ENCODE measurements at places on chromosomes 1 and 21.

DNA sequence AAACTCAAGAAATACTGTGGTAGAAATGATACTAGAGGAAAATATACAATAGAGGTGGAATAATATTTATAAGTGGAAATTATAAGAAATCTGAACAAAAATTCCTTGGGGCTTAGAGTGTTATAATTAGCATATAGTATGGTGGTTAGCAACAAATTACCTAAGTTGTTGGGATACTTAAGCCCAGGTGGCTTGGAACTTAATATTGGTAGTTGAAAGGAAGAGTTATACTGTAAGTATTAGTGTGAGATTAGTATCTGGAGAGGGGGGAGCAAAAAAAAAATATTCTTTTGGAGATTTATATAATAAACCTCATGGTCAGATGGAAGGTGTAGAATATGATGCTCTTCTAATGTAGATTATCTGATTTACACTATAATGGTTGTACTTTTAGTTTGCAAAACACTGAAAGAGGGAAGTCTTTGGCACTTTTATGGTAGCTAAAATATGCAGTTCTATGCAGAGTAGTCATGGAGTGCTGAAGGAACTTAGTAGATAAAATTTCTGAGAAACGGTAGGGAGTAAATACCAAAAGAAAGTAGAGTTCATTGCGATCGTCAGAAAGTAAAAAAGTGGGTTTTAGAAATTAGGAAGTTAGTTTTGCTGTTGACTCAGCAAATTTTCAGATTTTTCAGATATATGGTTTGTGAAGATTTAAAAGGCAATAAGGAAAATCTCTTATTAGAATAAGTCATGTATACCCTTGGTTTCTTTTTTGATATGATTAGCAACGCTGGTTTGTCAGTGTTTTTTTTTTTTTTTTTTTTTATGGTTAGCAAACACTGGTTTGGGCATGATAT, 45.7 kb downstream of the MTF2 start:
- no peak for DNase-seq

- DNase-seq, result no peak
Measured at GRCh38 chr1:11558871-11559590, 80.1 kb downstream of the DISP3 start.

- no peak for DNase-seq
Measured at GRCh38 chr21:33293811-33294216, 27.6 kb downstream of the IL10RB start.

DNA sequence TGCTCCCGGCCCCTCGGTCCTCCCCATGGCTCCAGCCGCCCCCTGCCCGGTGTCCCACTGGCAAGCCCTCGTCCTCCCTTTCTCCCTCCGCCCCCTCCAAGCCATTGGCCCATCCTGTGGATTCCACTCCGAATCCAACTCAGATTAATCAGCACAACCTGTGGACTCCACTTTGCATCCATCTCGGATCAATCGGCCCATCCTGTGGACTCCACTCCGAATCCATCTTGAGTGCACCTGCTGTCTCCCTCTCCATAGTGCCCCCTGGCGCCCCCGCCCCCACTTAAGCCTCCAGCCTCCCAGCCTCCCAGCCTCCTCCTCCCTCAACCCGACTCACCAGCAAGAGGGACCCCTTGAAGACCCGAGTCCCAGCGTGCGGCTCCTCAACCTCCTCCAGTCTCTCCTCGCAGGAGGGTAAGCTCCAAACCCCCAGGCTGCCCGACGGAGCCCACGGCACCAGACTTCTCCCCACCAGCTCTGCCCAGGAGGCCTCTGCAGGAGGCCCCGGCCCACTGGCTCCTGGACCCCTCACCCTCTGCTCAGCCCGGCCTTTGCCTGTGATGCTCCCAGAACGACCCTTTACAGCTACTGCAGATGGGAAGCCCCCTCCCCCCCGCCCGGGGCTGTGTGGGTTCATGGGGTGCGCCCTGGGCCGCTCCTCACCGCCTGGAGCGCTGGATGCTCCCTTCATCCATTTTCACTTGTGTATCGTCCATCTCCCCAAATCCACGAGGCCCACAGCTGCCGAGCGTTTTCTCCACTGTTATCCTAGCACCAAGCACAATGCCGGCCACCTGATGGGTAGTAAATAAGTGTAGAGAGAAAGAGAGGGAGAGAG, 40.6 kb upstream of the TSPEAR start:
- no peak for DNase-seq

GRCh38 chr1:196078691-196079090, 529.5 kb downstream of the KCNT2 start:
- no peak for DNase-seq

DNA sequence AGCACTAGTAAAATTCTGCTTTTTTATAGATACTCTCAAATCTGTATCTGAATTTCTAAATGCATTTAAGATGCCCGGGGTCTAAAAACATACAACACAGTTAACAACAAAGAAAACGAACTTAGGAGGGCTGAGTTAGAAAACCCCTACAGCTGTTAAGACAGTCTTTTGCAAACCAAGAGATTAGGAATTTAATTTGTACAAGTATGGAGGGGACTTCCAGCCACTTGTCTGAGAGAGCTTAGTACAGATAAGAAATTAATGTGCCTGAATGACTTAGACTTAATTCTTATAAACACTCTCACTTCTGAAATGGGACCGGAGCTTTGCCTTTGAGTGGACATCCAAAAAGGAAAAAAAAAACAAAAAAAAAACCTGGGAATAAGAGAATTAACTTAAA, 61.6 kb downstream of the SMYD3 start:
- no peak for DNase-seq

DNA sequence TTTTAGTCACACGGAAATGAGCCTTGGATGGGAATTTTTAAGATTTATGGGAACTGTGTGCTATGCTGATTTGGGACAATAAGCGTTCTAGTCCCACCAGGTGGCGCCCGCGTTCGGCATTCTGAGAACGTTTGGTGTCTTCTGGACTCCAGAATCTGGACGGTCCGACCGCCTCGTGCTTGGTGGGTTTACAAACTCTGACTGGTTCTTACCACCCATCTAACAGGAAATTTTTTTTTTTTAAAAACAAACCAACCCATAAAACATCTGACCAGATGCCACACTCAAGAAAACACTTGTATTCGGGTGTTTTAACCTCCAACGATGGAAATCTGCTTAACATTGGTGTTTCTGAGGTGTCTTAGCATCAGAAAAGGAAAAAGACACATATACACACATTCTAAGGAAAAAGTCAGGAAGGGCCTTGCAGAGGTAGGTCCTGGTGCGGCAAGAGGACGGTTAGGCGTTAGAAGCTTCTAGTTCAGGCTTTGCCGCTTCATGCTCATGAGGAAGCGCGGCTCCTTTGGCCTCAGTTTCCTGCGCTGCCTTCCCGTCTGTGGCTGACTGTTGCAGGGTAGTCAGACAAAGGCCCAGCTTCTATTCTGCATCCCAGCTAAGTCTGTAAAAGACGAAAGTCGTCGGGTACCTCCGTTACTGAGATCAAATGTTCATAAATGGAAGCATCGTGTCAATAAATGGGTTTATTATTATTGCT, 814 bp upstream of the DYRK3 start:
- peak; percentile 20 for DNase-seq

GRCh38 chr1:18727956-18728355, 97.3 kb downstream of the PAX7 start:
- DNase-seq, result no peak

- no peak for DNase-seq
Measured at GRCh38 chr1:241722947-241723346, 70.9 kb downstream of the WDR64 start.

GRCh38 chr1:200381256-200381984, 28.4 kb downstream of the ZNF281 start:
- DNase-seq, result no peak

- no peak for DNase-seq
Measured at GRCh38 chr1:43913051-43913501, 20.5 kb upstream of the ARTN start.

Measured in esophagus squamous epithelium (tissue), 5 donors.